ENCODE measurements at places on chromosomes 5 and 9.

GRCh38 chr5:53180538-53180937 lies 71.0 kb upstream of the MOCS2 start:
- DNase-seq: no peak

DNA sequence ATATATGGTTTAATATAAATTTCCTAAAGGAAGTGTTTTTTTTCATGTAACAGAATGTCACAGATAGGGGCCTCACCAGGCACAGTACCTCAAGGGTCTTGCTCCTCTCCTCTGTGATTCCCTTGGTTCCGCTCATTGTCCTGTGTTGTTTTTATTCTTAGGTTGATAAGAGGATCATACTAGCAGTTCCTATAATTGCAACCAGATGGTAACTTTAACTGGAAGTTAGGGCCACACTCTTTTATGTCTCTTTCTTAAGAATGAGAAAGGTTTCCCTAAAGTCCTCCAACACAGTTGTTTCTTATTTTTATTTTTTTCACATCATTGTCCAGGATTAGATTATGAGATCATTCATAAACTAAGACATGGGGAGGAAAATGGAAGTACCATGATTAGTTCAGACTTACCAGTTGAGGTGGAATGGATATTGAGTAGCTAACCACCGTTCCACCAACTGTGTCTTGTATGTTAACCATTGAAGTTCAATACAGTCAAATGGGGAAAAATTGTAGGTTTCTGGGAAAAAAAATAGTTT lies 41.1 kb downstream of the FAM174A start:
- no peak for DNase-seq

- no peak for DNase-seq
These were observed 373.5 kb downstream of the KIAA0825 start for GRCh38 chr5:94244921-94245320.

DNA sequence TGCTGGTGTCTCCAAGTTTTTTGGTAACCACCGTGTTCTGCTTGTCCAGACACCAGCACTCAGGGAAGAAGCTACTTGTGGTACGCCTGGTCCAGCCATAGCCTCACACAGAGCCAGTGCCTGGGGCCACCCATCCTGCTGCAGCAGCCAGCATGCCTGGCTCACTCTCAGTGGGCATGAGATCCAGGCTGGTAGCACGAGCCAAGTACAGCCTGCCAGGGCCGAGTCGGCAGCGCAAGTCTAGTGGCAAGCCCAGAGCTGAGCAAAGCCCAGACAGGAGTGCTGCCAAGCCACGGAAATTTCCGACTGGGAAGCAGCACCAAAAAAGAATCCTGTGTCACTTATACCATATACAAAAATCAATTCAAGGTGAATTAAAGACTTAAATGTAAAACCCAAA lies 36.3 kb upstream of the FBXL17 start:
- DNase-seq: no peak

GRCh38 chr9:89496645-89497256 lies 1.2 kb downstream of the SEMA4D start:
- no peak for DNase-seq

DNA sequence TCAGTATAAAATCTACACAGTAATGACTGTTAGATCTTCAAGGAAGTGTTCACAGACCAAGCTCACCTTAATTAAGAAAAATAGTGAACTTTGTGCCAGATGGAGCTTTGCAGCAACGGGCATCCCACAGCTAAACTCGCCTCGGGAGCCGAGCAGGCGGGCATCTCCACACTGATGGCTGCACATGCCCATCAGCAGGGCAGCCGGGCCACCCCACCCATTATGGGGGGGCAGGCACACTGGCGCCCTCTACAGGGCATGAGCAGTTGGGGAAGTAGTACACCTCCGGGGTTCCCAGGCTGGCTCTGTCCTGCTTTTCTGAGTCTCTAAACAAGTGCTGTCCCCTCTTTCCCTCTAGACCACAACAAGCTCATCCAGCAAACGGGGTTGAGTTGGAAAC lies 21.6 kb downstream of the ANKS6 start:
- DNase-seq: no peak
